ENCODE measurements at places on chromosomes 16 and 17. TPM values are rescaled to one million over a fixed set of nuclear protein-coding genes. Genes with fewer than 3 reads are reported as not detected.

Gene BIRC5
- total RNA-seq, result not detected

- no peak for DNase-seq
- H3K4me3 ChIP-seq, result no peak overlapping the region
- peaks cover 3% of the 10 kb centered on the region for H3K4me1 ChIP-seq
- H3K36me3 ChIP-seq, result no peaks in the 10 kb centered on the region
- no peak overlapping the region for H3K27ac ChIP-seq
These were observed 63.1 kb downstream of the ZDHHC7 start for GRCh38 chr16:84947996-84948850.

GRCh38 chr17:82836823-82837357, 2.9 kb downstream of the ZNF750 start:
- H3K27ac ChIP-seq, result no peak overlapping the region
- no peak for DNase-seq
- H3K36me3 ChIP-seq, result peaks cover 10% of the 10 kb centered on the region
- no peak overlapping the region for H3K4me3 ChIP-seq
- H3K4me1 ChIP-seq, result no peaks in the 10 kb centered on the region

Gene CCL18
- not detected for total RNA-seq

Gene MRM3
- 20.3 TPM for total RNA-seq

GRCh38 chr16:21986692-21987246, 14.1 kb downstream of the PDZD9 start:
- H3K4me3 ChIP-seq, result no peak overlapping the region
- DNase-seq, result no peak
- H3K36me3 ChIP-seq, result peaks cover 25% of the 10 kb centered on the region
- H3K27me3 ChIP-seq, result no peaks in the 10 kb centered on the region

GRCh38 chr16:53091466-53092211, 36.8 kb downstream of the CHD9 start:
- no peak overlapping the region for H3K27ac ChIP-seq
- no peak overlapping the region for H3K4me3 ChIP-seq
- no peaks in the 10 kb centered on the region for H3K27me3 ChIP-seq
- H3K4me1 ChIP-seq, result no peaks in the 10 kb centered on the region
- no peaks in the 10 kb centered on the region for H3K36me3 ChIP-seq

DNA sequence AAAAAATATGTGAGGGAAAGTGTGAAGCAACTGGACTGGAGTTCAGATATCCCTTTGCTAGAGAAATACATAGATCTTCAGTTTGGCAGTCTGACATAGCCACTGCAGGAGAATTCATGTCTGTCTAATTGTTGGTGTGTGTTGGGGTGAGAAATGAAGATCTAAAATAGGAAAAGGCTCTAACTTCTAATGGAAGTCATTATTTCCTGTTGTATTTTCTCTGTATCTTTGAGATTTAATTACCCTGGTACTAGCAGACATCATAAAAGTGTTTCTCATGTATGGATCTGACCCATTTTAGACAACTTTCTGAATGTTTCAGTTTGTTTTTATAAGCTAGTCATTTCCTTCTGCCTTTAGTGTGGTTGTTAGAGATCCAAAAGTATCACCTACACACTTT, 128.3 kb downstream of the NLK start:
- DNase-seq, result no peak
- no peak overlapping the region for H3K4me3 ChIP-seq

DNA sequence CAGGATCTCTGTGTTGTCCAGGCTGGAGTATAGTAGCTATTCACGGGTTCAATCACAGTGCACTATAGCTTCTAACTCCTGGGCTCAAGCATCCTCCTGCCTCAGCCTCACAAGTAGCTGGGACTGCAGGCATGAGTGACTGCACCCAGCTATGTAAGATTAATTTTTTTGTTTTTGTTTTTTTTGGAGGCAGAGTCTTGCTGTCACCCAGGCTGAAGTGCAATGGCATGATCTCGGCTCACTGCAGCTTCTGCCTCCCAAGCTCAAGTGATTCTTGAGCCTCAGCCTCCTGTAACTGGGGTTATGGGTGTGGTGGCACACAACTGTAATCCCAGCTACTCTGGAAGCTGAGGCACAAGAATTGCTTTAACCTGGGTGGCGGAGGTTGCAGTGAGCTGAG, 15.8 kb downstream of the PPM1D start:
- no peak for DNase-seq
- no peak overlapping the region for H3K27ac ChIP-seq
- no peaks in the 10 kb centered on the region for H3K27me3 ChIP-seq
- no peaks in the 10 kb centered on the region for H3K4me1 ChIP-seq

Gene P2RX5
- total RNA-seq, result 94.5 TPM

Gene NPIPA3
- 0.34 TPM for total RNA-seq

GRCh38 chr16:63625126-63625525, 1496.7 kb downstream of the CDH11 start:
- H3K4me3 ChIP-seq, result no peak overlapping the region
- no peak for DNase-seq
- H3K27me3 ChIP-seq, result no peaks in the 10 kb centered on the region
- H3K36me3 ChIP-seq, result no peaks in the 10 kb centered on the region
- no peaks in the 10 kb centered on the region for H3K4me1 ChIP-seq
- no peak overlapping the region for H3K27ac ChIP-seq

GRCh38 chr16:59114790-59115189, 380.7 kb upstream of the GOT2 start:
- no peak overlapping the region for H3K27ac ChIP-seq
- no peaks in the 10 kb centered on the region for H3K27me3 ChIP-seq
- no peak overlapping the region for H3K4me3 ChIP-seq
- no peaks in the 10 kb centered on the region for H3K36me3 ChIP-seq

Gene MYLK3
- total RNA-seq, result not detected

GRCh38 chr17:5131146-5131715, 15.4 kb downstream of the USP6 start:
- no peaks in the 10 kb centered on the region for H3K27me3 ChIP-seq
- H3K4me1 ChIP-seq, result no peaks in the 10 kb centered on the region
- no peak overlapping the region for H3K4me3 ChIP-seq
- H3K27ac ChIP-seq, result no peak overlapping the region
- no peaks in the 10 kb centered on the region for H3K36me3 ChIP-seq

- peaks cover 11% of the 10 kb centered on the region for H3K4me1 ChIP-seq
- no peaks in the 10 kb centered on the region for H3K27me3 ChIP-seq
- no peaks in the 10 kb centered on the region for H3K36me3 ChIP-seq
- H3K27ac ChIP-seq, result no peak overlapping the region
These were observed 22.8 kb downstream of the SPAG9 start for GRCh38 chr17:51097708-51098446.

- no peaks in the 10 kb centered on the region for H3K27me3 ChIP-seq
- no peak for DNase-seq
- no peak overlapping the region for H3K27ac ChIP-seq
- H3K36me3 ChIP-seq, result no peaks in the 10 kb centered on the region
- no peaks in the 10 kb centered on the region for H3K4me1 ChIP-seq
These were observed 251.2 kb downstream of the ENGASE start for GRCh38 chr17:79325709-79326430.

GRCh38 chr16:4691666-4692412, 1.5 kb upstream of the NUDT16L1 start:
- DNase-seq, result no peak
- H3K4me1 ChIP-seq, result peaks cover 14% of the 10 kb centered on the region
- no peak overlapping the region for H3K4me3 ChIP-seq

Gene DPEP3
- 1.6 TPM for total RNA-seq

DNA sequence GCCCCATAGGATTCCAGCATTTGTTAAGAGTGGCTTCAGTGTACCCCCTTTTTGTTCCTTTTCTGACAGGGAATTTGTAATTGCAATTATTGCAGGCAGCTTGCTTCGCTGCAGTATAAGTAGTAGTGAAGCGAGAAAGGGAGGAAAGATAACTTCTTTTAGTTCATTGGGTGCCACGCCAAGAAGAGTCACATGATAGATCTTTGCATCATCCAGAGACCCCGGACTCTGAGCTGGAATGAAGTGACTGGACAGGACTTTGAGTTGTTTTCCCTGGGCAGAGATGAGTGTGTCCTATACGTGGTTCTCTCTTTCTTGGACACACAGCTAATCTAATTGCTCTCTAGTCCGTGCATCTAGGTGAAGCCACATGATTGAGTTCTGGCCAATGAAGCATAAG, 44.8 kb upstream of the PMFBP1 start:
- H3K27ac ChIP-seq, result no peak overlapping the region
- no peaks in the 10 kb centered on the region for H3K27me3 ChIP-seq
- H3K36me3 ChIP-seq, result no peaks in the 10 kb centered on the region
- DNase-seq, result no peak

- H3K27ac ChIP-seq, result no peak overlapping the region
- no peaks in the 10 kb centered on the region for H3K4me1 ChIP-seq
- DNase-seq, result no peak
- no peaks in the 10 kb centered on the region for H3K27me3 ChIP-seq
- no peaks in the 10 kb centered on the region for H3K36me3 ChIP-seq
- H3K4me3 ChIP-seq, result no peak overlapping the region
These were observed 388.3 kb downstream of the CA10 start for GRCh38 chr17:51770027-51770759.

Gene CHTF18
- 57.1 TPM for total RNA-seq

- H3K27ac ChIP-seq, result no peak overlapping the region
- H3K36me3 ChIP-seq, result peaks cover 10% of the 10 kb centered on the region
- H3K4me3 ChIP-seq, result no peak overlapping the region
- H3K27me3 ChIP-seq, result no peaks in the 10 kb centered on the region
These were observed 252.5 kb downstream of the SLC39A11 start for GRCh38 chr17:72840019-72840418.

GRCh38 chr17:50471009-50471905, 2.6 kb upstream of the CHAD start:
- H3K27ac ChIP-seq, result no peak overlapping the region
- H3K27me3 ChIP-seq, result peaks cover 7% of the 10 kb centered on the region
- no peaks in the 10 kb centered on the region for H3K4me1 ChIP-seq

DNA sequence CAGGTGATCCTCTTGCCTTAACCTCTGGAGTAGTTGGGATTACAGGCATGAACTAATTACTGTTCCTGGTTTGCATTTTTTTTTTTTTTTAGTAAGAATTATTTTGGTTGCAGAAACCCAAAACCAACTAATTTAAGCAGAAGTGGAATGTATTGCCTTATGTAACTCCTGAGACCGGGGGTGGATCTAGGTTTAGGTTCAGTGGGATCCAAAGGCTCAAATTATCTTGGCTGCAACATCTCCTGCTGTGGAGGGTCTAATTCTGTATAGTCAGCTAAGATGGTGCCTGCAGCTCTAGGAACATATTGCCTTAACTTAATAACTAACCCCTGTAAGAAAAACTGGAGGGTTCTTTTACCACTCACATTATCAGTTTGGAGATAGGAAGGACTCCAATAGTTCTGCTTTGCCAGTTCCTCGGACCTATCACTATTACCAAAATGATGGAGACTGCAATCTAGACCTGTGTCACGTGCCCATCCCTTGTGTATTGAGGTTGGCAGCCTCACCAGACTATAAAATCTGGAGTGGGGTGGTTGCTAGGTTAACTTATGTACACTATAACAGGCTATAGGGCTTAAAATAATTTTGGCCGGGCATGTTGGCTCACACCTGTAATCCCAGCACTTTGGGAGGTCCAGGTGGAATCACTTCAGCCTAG, 8.5 kb downstream of the SNTB2 start:
- no peak overlapping the region for H3K27ac ChIP-seq
- peaks cover 7% of the 10 kb centered on the region for H3K4me1 ChIP-seq
- no peaks in the 10 kb centered on the region for H3K36me3 ChIP-seq
- H3K4me3 ChIP-seq, result no peak overlapping the region
- no peaks in the 10 kb centered on the region for H3K27me3 ChIP-seq

Gene SULT1A4
- 2.2 TPM for total RNA-seq

DNA sequence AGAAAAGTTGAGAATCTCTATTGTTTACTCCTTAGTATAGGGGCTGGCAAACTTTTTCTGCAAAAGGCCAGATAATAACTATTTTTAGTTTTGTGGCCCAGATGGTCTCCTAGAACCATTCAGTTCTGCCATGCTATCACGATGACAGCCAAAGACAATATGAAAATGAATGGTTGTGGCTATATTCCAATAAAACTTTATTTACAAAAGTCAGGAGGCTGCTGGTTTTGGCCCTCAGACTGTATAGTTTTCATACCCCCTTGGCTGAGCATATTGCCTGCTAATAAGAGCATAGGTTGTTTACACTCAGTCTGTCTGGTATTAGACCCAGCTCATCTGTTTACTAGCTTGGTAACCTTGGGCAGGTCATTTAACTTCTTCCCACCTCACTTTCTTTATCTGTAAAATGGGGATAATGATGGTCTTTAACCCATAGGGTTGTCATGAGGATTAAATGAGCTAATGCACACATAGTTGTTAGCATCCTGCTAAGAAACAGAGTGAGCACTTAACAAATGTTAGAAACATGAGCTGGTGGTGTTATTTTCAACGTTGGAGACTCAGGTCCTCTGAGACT, 156.3 kb downstream of the MSI2 start:
- H3K27ac ChIP-seq, result no peak overlapping the region
- no peaks in the 10 kb centered on the region for H3K4me1 ChIP-seq
- no peak overlapping the region for H3K4me3 ChIP-seq

DNA sequence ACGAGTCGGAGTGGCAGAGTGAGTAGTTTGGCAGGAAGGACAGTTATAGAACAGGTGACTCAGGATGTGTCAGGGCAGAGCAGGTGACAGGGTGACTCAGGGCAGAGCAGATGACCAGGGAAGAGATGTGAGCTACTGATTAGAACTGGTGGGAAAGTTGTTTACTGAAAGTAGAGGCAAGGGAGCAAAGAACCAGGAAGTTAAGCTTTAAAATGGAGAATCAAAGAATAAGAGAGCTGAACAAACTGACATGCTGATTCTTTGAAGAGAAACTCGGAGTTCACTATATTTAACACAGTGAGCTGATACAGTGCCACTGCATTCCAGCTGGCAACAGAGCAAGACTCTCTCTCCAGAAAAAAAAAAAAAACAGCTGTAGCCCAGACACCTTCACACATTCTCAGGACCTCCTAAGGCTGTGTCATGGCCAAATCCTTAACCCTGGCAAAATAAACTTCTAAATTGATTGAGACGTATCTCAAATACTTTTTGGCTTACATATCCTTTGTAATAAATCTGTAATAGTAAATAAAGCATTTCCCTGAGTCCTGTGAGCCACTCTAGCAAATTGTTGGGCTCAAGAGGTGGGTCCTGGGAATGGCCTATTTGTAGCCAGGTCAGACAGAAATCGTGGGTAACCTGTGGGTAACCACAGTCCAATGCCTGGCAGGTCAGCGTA, 12.3 kb upstream of the UBE2I start:
- H3K36me3 ChIP-seq, result no peaks in the 10 kb centered on the region
- H3K27me3 ChIP-seq, result no peaks in the 10 kb centered on the region
- no peak overlapping the region for H3K4me3 ChIP-seq
- H3K4me1 ChIP-seq, result peaks cover 4% of the 10 kb centered on the region
- no peak overlapping the region for H3K27ac ChIP-seq

- no peaks in the 10 kb centered on the region for H3K27me3 ChIP-seq
- H3K36me3 ChIP-seq, result no peaks in the 10 kb centered on the region
- no peaks in the 10 kb centered on the region for H3K4me1 ChIP-seq
- no peak overlapping the region for H3K4me3 ChIP-seq
These were observed 452.0 kb downstream of the NPIPA7 start for GRCh38 chr16:16830973-16831372.

DNA sequence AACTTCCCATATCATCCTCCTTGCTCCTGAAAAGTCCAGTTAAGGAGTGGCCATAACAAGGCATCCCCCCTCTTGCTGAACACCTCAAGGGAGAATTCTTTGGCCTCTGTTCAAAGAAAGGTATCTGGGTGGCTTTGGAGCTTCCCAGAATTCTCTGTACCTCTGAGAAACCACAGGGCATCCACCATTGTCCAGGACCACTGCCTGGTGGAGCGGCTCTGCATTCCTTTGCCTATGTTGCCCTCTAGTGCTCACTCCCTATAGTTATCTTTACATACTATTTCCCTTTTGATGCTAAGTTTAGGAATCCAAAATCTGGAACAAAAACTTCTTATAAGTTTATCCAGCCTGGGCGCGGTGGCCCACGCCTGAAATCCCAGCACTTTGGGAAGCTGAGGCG, 30.3 kb downstream of the CHD9NB start:
- no peak for DNase-seq
- H3K4me3 ChIP-seq, result no peak overlapping the region
- no peaks in the 10 kb centered on the region for H3K4me1 ChIP-seq
- H3K27me3 ChIP-seq, result no peaks in the 10 kb centered on the region
- no peaks in the 10 kb centered on the region for H3K36me3 ChIP-seq

Data from naive thymus-derived CD4-positive, alpha-beta T cell (primary cell).